GM13977 (cell line): ENCODE measurements at places on chromosomes 4 and X.

GRCh38 chrX:109830704-109831206, 97.7 kb upstream of the ACSL4 start:
- DNase-seq, result no peak

DNA sequence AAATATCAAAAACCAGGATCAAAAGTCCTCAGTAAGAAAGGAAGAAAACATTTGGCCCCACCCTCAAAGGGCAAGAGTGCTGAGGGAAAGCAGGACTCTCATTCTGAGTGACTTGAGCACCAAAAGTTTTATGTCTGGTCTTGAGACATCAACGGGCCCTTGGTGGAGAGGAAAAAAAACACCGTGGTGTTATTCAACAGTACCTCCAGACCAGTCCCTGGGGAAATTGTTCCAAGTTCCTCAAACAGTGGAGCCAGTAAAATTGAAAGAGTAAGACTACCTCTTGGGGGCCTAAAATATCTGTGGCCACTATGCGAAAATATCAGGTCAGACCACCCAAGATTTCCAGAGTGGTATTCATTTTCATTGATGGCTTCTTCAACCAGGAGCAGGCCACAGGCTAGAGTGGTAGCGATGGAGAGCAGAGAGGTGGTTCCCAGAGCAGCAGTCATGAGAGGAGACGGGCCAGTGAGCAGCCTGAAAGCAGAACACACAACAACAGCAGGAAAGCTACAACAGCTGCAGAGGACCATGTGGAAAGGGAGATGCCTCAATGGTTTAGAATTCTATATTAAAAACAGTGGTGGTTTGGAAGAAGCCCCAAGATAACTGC, 63.7 kb upstream of the RPL34 start:
- no peak for DNase-seq

DNA sequence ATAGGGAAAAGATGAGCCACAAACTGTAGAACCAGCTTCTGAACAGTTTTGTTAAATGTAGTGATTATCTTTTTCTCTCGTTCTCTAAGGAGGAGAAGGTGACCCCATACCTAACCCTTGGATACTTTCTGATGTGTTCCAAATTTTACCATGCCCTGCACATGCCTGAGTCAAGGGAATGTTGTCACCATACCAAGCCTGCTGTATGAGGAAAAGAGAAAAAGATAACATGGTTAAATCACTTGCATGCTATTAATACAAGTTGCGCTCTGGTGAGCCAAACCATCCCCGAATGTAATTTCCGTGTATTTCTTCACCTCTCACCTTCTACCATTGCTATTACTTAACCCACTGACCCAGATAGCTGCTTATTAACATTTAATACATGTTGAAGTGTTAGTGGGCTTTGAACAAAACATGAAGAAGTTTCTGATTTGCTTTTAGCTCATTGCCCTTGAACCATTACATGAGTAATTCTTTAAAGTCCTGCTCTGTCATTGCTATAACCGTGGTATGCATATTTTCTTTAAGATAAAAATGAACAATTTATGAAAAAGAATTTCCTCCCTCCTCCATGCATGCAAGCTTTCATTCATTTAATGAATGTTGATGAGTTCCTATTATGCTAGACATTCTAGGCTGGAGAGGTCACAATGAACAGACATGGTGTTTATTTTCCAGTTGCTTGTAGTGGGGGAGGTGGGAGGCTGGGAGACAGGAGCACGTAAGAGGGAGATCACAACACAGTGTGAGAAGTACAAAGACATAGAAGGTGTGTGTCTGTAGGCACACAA, 13.6 kb upstream of the KIT start:
- no peak for DNase-seq

DNA sequence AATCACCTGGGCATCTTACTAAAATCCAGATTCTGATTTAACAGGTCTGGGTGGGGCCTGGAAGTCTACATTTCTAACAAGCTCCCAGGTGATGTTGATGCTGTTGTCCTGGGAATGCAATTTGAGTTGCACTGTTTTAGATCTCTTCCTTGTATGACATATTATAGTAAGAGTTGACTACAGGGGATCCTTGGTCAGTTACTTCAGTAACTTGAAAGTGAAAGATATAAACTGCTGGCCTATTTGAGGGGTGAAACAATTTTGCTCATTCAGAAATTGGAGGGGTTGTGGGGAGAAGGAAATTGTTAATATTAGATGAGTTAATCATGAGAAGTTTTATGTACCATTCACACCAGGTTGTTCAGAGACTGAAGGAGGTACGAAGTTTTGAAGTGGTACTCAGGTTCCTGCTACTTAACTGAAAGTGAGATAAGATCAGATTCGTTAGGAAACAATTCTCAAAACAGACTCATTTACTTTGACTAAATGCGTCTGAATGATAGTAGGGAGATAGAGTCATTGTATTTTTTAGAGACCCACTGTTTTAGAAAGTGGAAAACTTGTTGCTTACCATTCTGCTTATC, 12.5 kb downstream of the SH2D1A start:
- DNase-seq, result no peak

GRCh38 chrX:27998666-27999065, 17.4 kb upstream of the DCAF8L1 start:
- DNase-seq, result no peak

GRCh38 chrX:21840193-21840545, 752 bp downstream of the MBTPS2 start:
- DNase-seq, result no peak

DNA sequence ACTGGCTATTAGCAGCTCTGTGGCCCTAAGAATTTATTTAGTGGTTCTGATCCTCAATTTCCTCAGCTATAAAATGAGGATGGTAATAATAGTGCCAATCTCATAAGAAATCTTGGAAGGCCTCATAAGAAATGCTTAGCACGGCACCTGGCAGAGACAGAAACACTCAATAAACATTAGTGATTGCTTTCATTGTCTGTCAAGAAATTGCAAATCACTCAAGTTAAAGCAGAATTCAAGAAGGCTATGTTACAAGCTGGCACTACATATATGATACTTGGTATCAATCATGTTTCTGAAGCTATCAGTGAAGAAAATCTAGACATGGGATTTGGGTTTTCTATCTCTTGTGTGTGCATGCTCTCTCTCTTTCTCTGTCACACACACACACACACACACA, 267.7 kb upstream of the KCNIP4 start:
- DNase-seq, result no peak

GRCh38 chr4:145679520-145679919, 426 bp upstream of the C4orf51 start:
- no peak for DNase-seq

DNA sequence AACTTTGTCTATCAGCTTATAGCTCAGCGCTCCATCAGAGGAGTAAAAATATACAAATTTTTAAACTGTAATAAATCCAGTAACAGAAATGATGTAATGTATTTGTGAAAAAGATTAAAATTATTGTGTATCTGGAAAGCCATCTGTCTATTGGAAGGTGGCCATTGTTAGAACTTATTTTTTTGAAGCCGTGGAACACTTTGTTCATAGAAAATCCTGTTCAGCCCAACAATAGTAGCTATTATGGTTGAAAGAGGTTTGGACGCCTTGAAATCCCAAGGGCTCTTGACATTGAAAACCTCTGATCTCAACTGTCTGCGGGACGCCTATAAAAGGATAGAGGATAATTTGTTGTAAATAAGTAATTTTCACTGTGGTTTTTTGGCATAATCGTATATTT, 98.3 kb downstream of the RAPGEF2 start:
- no peak for DNase-seq

DNA sequence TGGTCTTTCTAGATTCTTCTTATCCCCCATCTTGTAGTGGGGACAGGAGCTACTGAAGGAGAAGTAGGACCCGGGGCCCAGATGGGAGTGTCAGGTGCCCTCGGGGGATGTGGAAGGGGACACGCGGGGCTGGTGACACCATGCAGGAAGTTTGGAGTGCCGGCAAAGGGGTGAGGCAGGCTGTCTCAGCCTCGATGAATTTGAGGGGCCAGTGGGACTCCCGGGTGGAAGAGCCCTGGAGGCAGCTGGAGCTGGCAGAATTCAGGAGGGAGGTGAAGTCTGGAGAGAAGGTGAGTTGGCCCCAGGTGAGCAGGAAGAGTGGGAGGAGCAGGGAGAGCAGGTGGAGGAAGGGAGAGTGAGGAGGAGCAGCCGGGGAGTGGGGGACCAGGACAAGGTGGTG, 101.7 kb downstream of the CPZ start:
- DNase-seq, result no peak

GRCh38 chrX:96540111-96540631, 144.5 kb upstream of the DIAPH2 start:
- DNase-seq, result no peak

DNA sequence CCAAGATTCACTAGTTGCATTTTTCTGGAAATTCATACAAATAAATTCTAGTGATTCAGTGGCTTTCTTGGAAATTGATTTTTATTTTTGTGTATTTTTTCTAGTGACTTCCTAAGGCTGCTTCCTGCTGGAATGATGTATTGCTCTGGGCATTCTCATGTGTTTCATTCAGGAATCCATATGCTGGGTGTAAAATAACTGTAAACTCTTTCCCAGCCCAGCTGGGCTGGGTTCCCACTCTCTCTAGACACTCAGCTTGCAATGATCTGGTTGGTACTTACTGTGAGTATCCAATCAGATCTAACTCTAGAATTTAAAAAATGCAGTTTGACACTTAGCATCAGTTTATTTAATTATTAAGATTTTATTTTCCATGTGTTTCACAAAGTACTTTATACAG, 882.2 kb downstream of the STIM2 start:
- DNase-seq, result no peak

GRCh38 chr4:12137575-12137974, 708.9 kb upstream of the HS3ST1 start:
- DNase-seq, result no peak

DNA sequence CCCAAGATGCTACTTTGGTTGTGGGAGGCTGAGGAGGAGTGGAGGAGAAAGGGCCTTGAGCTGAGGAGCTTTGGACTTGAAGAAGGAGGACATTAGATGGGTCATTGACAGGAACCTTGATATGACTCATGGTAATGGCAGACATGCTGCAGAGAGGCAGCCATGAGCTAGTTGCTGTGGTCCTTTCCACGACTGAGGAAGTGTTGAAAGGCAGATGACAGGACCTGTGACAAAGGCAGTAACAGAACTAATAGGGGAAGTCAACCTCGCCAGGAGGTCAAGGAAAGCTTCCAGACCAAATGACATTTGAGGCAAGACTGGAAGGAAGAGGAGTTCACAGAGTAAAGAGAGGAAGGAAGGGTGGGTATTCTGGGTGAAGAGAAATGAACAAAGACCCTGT, 7.6 kb upstream of the XPNPEP2 start:
- DNase-seq, result no peak

DNA sequence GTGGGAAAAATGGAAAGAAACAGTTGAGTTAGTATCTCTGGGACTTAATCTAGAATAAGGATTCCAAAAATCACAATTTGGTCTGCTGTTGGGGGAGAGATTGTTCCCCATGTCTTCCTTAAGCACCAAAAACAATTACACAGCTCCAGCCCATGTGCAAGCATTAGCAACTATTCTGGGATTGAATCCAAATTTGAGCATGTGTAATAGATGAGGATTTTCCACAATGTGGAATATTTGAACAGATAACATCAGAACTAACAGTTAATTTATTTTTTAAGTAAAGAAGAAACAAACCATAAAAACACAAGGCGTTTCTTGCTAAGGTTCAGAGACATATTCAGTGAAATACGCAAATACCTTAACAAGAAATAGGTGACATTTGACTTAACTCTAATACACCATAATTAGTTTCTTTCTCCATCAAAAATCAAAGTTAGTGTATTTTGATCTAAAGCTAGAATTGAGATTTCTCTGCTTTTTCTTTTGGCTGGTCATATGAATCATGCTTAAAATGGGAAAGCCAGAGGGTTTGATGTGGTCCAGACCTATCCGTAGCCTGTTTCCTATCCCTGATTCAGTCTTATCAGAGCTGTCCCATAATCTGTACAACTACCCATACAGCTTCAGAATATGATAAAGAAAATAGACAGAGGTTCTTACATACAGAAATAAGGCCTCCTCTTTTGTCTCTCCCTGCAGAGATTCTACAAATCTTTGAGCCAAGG, 413.4 kb downstream of the PACRGL start:
- no peak for DNase-seq
